ENCODE measurements at places on chromosomes 3 and 15.

DNA sequence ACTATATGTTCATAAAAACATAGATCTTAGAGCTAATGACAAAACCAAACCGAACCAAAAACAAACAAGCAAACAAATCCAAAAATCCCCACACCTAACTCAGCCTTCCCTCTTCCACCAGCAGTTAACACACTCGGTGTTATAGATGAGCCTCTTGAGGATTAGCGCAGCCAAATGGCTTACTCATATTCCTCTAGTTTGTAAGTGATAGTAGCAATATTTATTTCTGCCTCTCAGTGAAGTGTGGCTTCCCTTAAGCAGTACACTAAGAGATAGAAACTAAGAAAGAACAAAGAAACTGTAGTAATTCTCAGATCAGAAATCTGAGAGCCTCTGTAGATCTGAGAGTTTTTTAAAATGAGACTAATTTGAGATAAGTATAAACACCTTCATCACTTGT, 2.4 kb upstream of the NCEH1 start:
- DNase-seq, result no peak

DNA sequence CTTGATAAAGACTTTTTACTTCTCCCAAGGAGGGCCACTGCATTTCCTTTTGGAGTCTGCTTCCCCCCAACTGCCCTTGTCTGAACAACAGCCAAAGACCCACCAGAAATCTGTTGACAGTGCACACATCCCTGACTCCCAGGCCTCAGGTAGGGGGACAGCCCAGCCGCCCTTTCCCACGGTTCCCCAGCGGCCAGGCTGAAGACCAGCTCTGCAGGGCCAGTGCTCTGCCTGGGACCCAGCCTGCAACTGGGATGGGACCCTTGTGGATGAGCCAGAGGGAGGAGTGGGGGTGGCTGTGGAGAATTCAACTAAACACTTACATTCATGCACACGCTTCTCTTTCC, 8.1 kb upstream of the PRR23E start:
- DNase-seq, result no peak

DNA sequence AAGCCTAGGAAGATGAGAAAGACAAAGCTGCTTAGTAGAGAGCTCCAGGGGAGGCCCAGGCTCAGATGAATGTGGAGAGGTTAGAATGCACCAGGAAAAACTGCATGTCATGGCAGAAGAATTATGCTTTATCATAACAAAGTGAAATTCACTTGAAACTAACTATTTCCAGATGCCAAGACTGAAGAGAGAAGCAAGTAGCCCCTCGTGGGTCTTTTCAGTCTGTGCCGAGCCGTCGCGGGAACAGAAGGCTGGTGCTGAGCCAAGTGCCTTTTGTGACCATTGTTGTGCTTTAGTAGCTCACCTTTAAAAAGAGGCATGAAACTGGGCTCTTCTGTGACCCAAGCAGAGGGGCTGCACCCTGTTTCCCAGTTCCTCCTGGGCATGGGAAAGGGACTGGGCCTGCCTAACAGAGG, 73.2 kb downstream of the CHDH start:
- no peak for DNase-seq

- no peak for DNase-seq
Measured at GRCh38 chr3:136070334-136070733, 104.8 kb downstream of the PPP2R3A start.

DNA sequence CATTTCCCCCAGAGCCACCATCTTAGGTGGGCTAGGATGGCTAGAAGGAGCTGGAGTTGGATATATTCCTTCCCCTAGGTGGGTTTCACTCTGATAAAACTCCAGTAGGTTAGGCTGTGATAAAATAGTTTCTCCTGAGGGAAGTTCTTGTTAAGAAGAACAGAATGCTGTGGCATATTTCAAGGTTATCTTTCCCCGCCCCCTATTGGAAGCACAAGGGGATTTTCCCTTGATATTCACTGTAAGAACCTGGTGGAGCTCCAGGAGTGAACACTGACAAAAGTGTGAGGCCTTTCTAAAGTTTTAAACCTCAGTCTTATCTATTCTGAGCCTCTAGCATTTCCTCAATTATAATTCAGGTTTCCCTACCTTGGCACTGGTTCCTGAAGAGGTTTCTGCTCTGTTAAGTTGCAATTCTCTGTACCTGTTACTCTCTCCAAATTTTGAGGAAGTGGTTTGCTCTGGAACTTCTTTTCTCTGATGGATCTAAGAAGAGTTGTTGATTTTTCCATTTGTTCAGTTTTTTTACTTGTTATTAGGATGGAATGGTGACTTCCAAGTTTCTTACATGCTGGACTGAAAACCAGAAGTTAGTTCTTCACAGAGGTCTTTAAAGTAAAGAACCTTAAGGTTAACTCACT, 113.5 kb downstream of the GMPS start:
- no peak for DNase-seq

DNA sequence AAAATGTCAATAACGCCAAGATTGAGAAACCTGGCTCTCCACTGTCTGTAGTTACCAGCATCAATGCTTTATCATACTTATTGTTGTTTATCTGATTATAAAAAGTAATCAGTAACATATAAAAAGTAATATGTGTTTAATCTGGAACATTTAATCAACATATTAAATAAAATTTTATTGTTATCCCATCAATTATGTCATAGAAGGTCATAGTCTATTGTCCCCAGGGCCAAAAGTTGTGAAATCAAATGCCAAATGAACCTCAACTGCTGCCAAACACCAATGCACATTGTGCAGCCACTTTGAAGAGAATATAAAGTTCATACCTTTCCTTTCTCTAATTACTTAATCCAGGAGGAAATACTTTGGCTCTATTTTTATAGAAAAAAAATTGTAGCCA, 106.6 kb downstream of the EOMES start:
- DNase-seq, result no peak

- no peak for DNase-seq
Measured at GRCh38 chr3:66989860-66990696, 8.0 kb upstream of the KBTBD8 start.

DNA sequence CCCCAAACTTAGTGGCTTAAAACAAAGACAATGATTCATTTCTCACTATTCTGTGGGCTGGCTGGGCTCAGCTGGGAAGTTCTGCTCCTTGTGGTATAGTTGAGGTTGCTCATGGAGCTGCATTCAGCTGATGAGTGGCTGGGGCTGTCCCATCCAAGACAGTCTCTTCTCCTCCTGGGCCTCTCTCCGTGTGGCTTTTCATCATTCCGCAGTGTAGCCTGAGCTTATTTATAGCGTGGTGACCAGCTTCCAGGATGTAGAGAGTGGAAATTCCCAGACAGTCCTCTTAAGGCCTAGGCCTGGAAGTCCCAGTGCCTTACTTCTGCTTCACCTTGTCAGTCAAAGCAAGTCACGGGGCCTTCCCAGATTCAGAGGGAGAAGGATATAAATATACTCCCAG, 136.7 kb upstream of the DAZL start:
- no peak for DNase-seq

GRCh38 chr3:16813336-16813735, 71.4 kb upstream of the PLCL2 start:
- DNase-seq, result no peak

DNA sequence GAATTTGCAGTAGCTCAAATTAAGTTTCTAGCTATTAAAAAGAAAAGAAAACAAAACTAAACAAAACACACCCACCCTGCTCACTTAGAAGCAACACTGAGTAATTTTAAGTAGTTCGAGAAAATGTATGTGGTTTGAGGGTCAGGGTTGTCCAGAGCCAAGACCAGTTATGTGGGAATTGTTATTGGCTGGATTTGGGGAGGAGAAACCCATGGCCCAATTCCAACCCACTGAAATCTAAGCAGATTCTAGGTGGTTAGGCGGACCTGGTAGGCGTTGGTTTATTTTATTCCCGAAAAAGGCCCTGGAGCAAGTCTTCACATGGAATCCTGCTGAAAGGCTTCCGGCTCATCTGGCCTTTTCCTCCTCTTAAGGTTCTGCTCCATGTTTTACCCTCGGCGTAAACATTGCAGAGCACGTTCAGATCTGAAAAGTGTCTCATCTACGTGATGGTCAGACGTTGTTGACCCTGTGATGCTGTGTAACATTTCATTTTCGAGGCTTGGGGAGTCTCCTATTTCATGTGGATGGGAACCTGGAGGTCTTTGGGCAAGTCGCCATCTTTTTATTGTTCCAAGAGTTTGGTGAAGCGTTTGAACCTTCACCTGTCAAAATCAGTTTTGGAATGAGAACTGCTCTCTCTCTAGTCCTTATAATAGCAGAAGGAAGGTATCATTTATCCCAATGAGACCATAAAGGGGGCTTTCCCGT, 64.0 kb downstream of the FLNB start:
- no peak for DNase-seq

DNA sequence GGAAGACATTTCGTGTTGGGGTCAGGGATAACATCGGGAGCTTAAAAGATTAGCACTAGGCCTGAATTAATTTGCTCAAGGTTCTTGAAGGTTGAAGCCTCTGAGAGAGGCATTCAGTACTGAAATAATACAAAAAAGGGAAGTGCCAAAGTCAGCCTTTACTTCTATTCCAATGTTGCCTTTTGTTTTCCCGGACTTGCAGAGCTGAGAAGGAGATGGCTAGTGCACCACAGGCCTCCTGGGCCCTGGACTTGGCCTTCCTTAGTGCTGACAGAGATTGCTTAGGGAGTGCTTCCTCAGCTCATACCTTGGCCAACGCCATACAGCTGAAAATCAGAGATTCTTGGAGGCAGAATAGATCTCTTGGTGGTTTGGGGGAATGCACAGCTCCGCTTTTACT, 333.6 kb upstream of the TBL1XR1 start:
- no peak for DNase-seq

- DNase-seq, result peak; percentile 41
Measured at GRCh38 chr15:99925661-99926461, 192.6 kb upstream of the LYSMD4 start.

GRCh38 chr3:70813311-70813710, 500.9 kb upstream of the MDFIC2 start:
- no peak for DNase-seq

DNA sequence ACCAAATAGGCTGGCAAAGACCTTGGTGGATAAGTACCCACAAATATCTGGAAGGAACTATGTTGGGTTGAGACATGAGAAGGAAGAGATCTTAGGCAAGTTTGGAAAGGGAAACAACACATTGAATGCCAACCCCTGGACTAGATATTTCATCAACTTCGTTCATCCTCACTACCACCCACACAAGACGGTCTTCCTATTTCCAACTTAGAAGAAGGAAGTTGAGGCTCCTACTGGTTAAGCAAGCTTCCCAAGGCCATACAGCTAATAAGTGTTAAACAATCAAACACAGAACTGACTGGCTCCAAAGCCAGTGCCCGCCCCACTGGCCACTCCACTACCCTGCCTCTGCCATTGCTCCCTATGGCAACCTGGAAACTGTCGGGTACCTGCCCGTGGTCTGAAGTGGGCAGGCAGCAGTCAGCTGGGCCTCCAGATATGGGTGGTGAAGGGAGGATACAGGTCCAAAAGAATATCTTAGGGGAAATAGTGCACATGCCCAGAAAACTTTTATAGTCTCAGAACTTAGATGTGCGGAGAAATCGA, 94.9 kb downstream of the LIPC start:
- no peak for DNase-seq

GRCh38 chr3:34511891-34512290, 713.5 kb downstream of the PDCD6IP start:
- no peak for DNase-seq

DNA sequence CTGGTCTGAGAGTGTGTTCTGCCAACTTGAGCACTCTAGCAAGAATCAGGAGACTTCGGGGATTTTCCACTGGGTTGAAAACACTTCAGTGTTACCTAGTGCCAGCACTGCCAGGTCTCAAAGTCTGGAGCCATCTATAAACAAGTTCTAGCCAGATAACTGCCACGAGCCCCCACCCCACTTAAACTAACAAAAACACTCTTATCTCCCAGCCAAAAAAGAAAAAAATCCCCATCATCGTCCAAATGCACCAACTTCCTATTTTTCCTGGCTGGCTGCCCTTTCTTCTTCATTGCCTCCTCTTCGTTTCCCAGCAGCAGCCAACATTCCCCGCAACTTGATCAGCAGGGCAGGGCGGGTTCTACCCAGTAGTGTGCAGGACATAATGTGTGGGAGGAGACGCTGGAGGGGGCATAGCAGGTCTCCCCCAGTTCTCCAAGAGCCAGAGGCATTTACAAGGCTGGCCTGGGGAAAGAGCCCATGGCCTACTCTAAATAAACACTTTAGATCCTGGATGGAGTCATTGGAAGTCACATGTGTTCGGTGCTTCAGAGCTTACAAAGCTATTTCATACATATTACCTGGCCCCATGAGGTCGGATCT, 29.5 kb downstream of the C2CD4B start:
- DNase-seq, result no peak

DNA sequence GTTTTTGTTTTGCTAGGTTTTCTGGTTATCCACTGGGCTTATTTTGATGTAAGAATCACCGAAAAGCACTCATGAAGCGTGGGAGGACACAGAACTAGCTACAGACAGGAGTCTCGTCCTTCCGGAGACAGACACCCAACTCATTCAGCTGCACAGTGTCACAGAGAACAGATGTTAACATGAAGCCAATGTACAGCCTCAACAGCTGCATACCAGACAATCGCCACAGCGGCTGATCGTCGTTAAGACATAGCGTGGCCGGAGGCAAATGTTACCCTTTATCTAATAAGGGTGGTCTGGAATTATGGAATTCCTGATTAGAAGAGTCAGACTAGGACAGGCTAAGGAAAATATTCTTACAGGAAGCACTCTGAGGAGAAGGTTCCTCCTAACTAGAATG, 1.1 kb upstream of the PYGO1 start:
- peak; percentile 13 for DNase-seq

- DNase-seq, result no peak
Measured at GRCh38 chr3:195080125-195080524, 190.8 kb downstream of the XXYLT1 start.

DNA sequence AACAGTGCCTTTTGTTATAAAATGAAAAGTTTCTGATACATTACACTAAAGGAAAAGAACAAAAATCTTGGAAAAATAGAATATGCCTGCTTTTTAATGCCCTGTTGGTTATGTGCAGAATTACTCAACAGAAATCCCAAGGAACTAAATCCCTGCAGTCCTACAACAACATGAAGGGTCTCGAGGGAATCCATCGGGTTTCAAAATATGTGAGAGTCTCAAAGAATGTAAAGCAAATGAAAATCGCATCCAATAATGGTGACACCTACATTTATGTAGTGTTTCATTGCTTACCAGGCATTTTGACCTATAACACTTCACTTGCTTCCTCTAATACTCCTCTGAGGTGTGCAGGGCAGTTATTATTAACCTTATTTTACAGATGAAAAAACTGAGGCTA, 411.3 kb downstream of the FOXP1 start:
- DNase-seq, result no peak

- DNase-seq, result no peak
Measured at GRCh38 chr3:41182504-41183059, 16.7 kb upstream of the CTNNB1 start.

DNA sequence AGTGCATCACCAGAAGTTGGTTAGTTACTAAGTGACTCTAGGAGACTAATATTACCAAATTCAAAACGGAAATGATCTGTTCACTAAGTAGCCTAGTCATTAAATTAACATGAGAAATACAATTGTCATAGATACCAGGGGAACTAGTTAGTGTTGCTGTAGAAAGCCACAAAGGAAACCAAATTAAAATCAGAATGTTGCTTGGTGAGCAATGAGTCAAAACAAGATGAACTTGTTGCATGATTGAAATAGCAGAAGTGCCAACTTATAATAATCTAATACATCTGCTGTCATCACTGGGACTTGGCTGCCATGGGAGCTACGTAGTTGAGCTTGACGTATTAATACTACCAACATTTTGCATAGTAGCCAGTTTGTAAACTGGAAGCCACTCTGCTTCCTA, 458.1 kb downstream of the DIPK2A start:
- DNase-seq, result no peak

GRCh38 chr3:127475975-127476705, 114.4 kb downstream of the TPRA1 start:
- DNase-seq, result no peak
